ENCODE measurements at places on chromosomes 16 and 17. TPM values are rescaled to one million over a fixed set of nuclear protein-coding genes. Genes with fewer than 3 reads are reported as not detected.

- H3K4me1 ChIP-seq, result no peaks in the 10 kb centered on the region
- no peaks in the 10 kb centered on the region for H3K36me3 ChIP-seq
- no peak for DNase-seq
- H3K4me3 ChIP-seq, result no peak overlapping the region
- H3K27ac ChIP-seq, result no peak overlapping the region
These were observed 90.1 kb upstream of the GOT2 start for GRCh38 chr16:58824201-58824600.

- H3K27me3 ChIP-seq, result no peaks in the 10 kb centered on the region
- H3K4me3 ChIP-seq, result peak within 1 kb of the TSS; percentile 52
- H3K27ac ChIP-seq, result peak within 1 kb of the TSS; percentile 25
- H3K4me1 ChIP-seq, result no peaks in the 10 kb centered on the region
- peak; percentile 87 for DNase-seq
These were observed at the start of gene SDR42E1 for GRCh38 chr16:82011199-82011641. Gene SDR42E1, minus strand, starts transcription at chr16:82011470. Its CDS starts 10,612 bp downstream, at chr16:82000858.

DNA sequence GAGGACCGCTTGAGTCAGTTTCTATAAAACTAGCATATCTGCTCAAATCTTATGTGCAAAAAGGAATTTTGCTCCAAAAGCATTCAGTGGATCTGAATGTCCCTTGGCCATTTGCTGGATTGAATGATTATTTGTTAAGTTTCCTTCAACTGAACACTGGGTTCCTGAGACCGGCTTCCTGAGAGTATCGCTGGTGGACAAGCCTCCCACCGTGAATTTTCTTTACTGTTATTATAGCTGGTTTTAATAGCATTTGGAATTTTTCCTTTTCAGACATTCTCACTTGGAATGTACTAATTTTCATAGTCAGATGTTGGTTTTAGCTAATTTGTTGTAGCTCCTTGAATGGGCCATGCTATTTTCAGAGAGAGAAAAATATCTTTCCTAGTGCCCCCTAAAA is 9.8 kb upstream of the MYOCD start:
- no peak overlapping the region for H3K27ac ChIP-seq
- no peaks in the 10 kb centered on the region for H3K36me3 ChIP-seq
- no peak overlapping the region for H3K4me3 ChIP-seq
- no peaks in the 10 kb centered on the region for H3K4me1 ChIP-seq
- DNase-seq, result no peak

GRCh38 chr17:68878226-68878885 is 76.8 kb downstream of the ABCA8 start:
- no peaks in the 10 kb centered on the region for H3K27me3 ChIP-seq
- no peaks in the 10 kb centered on the region for H3K4me1 ChIP-seq
- peaks cover 38% of the 10 kb centered on the region for H3K36me3 ChIP-seq
- no peak overlapping the region for H3K4me3 ChIP-seq
- no peak overlapping the region for H3K27ac ChIP-seq

DNA sequence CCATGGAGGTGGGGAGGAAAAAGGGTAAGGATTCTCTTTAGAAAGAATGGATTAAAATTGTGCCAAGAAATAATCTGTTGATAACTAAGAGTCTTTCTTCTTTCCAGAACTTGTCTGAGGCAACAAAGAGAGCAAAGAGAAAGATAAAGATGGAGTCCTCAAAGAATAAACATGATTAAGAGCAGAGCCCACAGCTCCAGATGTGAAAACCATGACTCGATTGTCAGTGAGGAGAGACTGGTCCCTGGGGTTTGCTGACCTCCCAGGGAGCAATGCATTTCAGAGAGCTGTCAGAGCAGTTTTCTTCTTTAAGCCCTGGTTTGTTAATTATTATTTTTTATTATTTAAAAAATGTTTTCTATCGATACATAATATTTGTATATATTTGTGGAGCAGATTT is 74.6 kb downstream of the TMEM100 start:
- H3K27ac ChIP-seq, result no peak overlapping the region
- H3K36me3 ChIP-seq, result no peaks in the 10 kb centered on the region
- no peaks in the 10 kb centered on the region for H3K27me3 ChIP-seq
- H3K4me1 ChIP-seq, result no peaks in the 10 kb centered on the region

GRCh38 chr16:56413381-56413780 is 12.0 kb downstream of the AMFR start:
- H3K27me3 ChIP-seq, result no peaks in the 10 kb centered on the region
- DNase-seq, result no peak
- H3K4me1 ChIP-seq, result no peaks in the 10 kb centered on the region
- H3K27ac ChIP-seq, result no peak overlapping the region

GRCh38 chr16:70778901-70779309 is 22.1 kb downstream of the VAC14 start:
- no peaks in the 10 kb centered on the region for H3K4me1 ChIP-seq
- H3K27ac ChIP-seq, result no peak overlapping the region
- H3K27me3 ChIP-seq, result no peaks in the 10 kb centered on the region
- H3K4me3 ChIP-seq, result no peak overlapping the region

GRCh38 chr17:31598921-31599571 is 207.6 kb downstream of the RAB11FIP4 start:
- H3K4me3 ChIP-seq, result no peak overlapping the region
- H3K36me3 ChIP-seq, result no peaks in the 10 kb centered on the region
- H3K4me1 ChIP-seq, result peaks cover 8% of the 10 kb centered on the region

DNA sequence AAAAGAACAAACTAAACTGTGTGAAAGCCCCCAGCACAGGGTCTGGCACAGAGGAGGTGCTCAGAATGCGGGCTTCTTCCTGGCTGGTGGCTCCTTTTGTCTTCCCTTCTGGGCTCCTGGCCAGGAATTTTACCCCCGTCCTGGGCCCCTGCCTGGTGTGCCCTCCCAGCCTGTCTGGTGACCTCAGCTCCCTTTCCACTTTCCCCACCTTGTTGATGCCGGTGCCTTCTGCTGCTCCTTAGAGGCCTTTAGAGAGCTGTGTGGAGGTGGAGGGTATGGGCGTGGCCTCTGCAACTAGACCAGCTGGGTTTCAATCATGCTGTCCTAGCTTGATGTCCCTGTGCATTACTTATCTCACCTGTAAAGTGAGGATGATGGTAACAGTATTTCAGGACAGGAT is 16.8 kb downstream of the PIRT start:
- no peak overlapping the region for H3K4me3 ChIP-seq
- DNase-seq, result no peak
- no peaks in the 10 kb centered on the region for H3K36me3 ChIP-seq
- no peak overlapping the region for H3K27ac ChIP-seq

DNA sequence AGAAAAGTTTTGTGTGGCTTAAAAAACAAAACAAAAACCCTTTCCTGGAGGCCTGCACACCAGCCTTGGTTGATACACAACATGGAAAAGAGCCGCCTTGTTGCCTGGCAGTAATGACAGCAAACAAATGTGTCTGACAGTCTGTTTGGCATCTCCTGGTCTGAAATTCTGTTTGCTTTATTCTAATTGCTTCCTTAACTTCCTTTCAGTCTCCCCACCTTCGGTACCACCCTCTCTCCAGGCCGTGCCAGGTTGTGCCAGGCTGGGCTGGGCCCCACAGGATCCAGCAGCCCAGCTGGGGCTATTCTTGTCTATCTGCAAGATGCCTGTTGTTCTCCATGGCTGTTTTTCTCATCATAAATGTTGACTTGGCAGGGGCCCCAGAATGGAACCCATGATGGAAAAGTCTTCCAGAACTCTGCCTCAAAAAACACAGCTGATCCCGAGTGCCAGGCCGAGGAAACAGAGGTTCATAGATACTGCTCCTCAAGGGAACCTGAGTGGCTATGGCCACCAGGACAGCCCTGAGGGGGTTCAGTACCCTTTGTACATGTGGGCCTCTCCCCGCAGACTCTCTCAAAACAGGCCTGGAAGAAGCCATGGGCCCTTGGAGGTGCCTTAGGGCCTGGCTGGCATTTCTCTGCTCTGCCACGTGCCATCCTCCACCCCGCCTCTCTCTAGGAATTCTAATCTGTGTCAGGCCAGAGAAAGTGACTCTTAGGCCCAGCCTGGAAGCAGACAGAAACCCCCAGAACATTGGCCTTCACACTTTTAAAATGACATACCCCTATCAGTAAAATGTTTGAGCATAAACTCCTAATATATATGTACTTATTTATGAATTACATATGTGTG is 50.5 kb downstream of the YPEL2 start:
- H3K27me3 ChIP-seq, result no peaks in the 10 kb centered on the region
- H3K27ac ChIP-seq, result peak overlapping the region; percentile 70
- no peak overlapping the region for H3K4me3 ChIP-seq

GRCh38 chr16:48197294-48197693 is 41.5 kb upstream of the ABCC12 start:
- no peaks in the 10 kb centered on the region for H3K36me3 ChIP-seq
- DNase-seq, result no peak
- H3K4me3 ChIP-seq, result no peak overlapping the region
- no peak overlapping the region for H3K27ac ChIP-seq
- H3K27me3 ChIP-seq, result no peaks in the 10 kb centered on the region

GRCh38 chr16:87048730-87049115 is 268.5 kb downstream of the C16orf95 start:
- no peaks in the 10 kb centered on the region for H3K36me3 ChIP-seq
- no peak overlapping the region for H3K27ac ChIP-seq
- H3K4me3 ChIP-seq, result no peak overlapping the region
- no peaks in the 10 kb centered on the region for H3K4me1 ChIP-seq

- no peak overlapping the region for H3K27ac ChIP-seq
- no peaks in the 10 kb centered on the region for H3K27me3 ChIP-seq
- H3K4me3 ChIP-seq, result no peak overlapping the region
- no peak for DNase-seq
- no peaks in the 10 kb centered on the region for H3K36me3 ChIP-seq
- peaks cover 22% of the 10 kb centered on the region for H3K4me1 ChIP-seq
These were observed 191.5 kb downstream of the FTO start for GRCh38 chr16:53895433-53895832.

DNA sequence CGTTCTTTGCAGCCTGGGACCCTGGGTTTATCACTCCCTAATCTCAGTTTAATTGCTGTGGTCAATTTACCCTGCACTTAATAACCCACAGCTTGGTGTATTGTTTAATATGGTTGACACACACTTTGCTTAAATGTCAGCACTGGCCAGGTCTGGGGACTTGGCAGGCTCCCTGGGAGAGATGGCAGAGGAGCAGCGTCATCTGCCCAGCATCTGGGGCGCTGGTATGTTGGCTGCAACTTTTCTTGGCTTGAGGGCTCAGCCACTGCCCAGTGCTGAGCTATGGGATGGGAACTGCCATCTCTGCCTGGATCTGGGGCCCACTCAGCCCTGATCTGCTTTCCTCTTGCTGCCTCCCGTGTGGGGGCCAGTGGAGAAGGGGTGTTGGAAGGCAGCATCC is 115.7 kb upstream of the IRX3 start:
- H3K27me3 ChIP-seq, result no peaks in the 10 kb centered on the region
- H3K4me3 ChIP-seq, result no peak overlapping the region
- no peak overlapping the region for H3K27ac ChIP-seq

- peak overlapping the region; percentile 92 for H3K4me3 ChIP-seq
- peak overlapping the region; percentile 92 for H3K27ac ChIP-seq
- peak; percentile 76 for DNase-seq
- H3K36me3 ChIP-seq, result peaks cover 17% of the 10 kb centered on the region
- no peaks in the 10 kb centered on the region for H3K27me3 ChIP-seq
- H3K4me1 ChIP-seq, result peaks cover 8% of the 10 kb centered on the region
These were observed 680 bp downstream of the ZNF629 start for GRCh38 chr16:30786115-30786935.

DNA sequence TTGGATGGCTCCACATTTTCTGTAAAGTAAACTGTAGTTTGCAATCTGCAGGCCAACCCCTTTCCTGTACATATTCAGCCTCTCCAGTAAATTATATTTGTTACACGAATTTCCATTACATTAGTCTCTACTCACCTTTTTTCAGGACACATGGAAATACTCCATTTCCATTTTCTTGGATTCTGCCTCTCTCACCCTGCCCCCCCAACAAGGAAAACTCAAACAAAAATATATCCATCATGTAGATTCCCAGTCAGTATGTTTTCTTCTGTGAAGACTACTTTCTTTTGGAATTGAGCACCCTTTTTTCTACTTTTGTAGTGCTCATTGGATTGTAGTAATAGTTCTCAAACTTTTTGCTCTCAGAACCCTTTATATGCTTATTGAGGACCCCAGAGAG is 2.9 kb downstream of the PPM1D start:
- H3K27ac ChIP-seq, result no peak overlapping the region
- H3K36me3 ChIP-seq, result no peaks in the 10 kb centered on the region
- no peaks in the 10 kb centered on the region for H3K27me3 ChIP-seq
- peak overlapping the region; percentile 97 for H3K4me3 ChIP-seq
- DNase-seq, result no peak

DNA sequence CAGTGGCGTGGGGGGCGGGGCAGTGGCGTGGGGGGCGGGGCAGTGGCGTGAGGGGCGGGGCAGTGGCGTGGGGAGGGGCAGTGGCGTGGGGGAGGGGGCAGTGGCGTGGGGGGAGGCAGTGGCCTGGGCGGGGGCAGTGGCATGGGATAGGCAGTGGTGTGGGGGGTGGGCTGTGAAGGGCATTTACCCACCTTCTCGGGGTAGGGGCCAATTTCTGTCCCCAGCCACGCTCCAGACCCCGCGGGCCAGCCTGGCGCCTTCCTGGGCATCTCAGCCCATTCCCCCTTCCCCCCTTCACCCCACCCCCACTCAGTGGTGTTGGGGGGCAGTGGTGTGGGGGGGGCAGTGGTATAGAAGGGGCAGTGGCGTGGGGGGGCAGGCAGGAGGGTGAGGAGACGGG is 92.7 kb downstream of the LITAF start:
- H3K36me3 ChIP-seq, result no peaks in the 10 kb centered on the region
- H3K27me3 ChIP-seq, result no peaks in the 10 kb centered on the region
- H3K4me3 ChIP-seq, result no peak overlapping the region
- no peak for DNase-seq
- no peak overlapping the region for H3K27ac ChIP-seq

GRCh38 chr17:28384281-28385036 is 13.0 kb downstream of the SARM1 start:
- peak overlapping the region; percentile 57 for H3K4me3 ChIP-seq
- peaks cover 22% of the 10 kb centered on the region for H3K4me1 ChIP-seq
- H3K27ac ChIP-seq, result peak overlapping the region; percentile 72
- H3K36me3 ChIP-seq, result peaks cover 15% of the 10 kb centered on the region
- DNase-seq, result peak; percentile 92
- H3K27me3 ChIP-seq, result no peaks in the 10 kb centered on the region

GRCh38 chr16:86350289-86350688 is 160.0 kb upstream of the FOXF1 start:
- H3K27me3 ChIP-seq, result peaks cover 13% of the 10 kb centered on the region
- no peaks in the 10 kb centered on the region for H3K4me1 ChIP-seq
- H3K27ac ChIP-seq, result no peak overlapping the region
- H3K36me3 ChIP-seq, result no peaks in the 10 kb centered on the region

- no peak for DNase-seq
- H3K4me3 ChIP-seq, result no peak overlapping the region
- peaks cover 1% of the 10 kb centered on the region for H3K4me1 ChIP-seq
- no peaks in the 10 kb centered on the region for H3K27me3 ChIP-seq
- H3K27ac ChIP-seq, result no peak overlapping the region
These were observed 281.9 kb downstream of the FTO start for GRCh38 chr16:53985861-53986260.

- H3K36me3 ChIP-seq, result no peaks in the 10 kb centered on the region
- H3K27me3 ChIP-seq, result peaks cover 23% of the 10 kb centered on the region
- peak within 1 kb of the TSS; percentile 65 for H3K4me3 ChIP-seq
These were observed at the start of gene GPRC5C for GRCh38 chr17:74431568-74432423. Gene GPRC5C, plus strand, starts transcription at chr17:74432088. Its CDS starts 7,689 bp downstream, at chr17:74439777.

GRCh38 chr17:43907998-43908721 is 824 bp upstream of the MPP2 start:
- peaks cover 27% of the 10 kb centered on the region for H3K4me1 ChIP-seq
- H3K27ac ChIP-seq, result peak overlapping the region; percentile 47
- peaks cover 53% of the 10 kb centered on the region for H3K27me3 ChIP-seq
- no peaks in the 10 kb centered on the region for H3K36me3 ChIP-seq

- DNase-seq, result no peak
- H3K36me3 ChIP-seq, result peaks cover 18% of the 10 kb centered on the region
- H3K27me3 ChIP-seq, result no peaks in the 10 kb centered on the region
- no peaks in the 10 kb centered on the region for H3K4me1 ChIP-seq
These were observed 79.3 kb downstream of the AATF start for GRCh38 chr17:37028040-37028439.

The HSPB9 gene
- total RNA-seq, result not detected

The BCL6B gene
- total RNA-seq, result 42.6 TPM

The FDXR gene
- total RNA-seq, result 11.2 TPM

The RGS11 gene
- 7.8 TPM for total RNA-seq

The NAGS gene
- total RNA-seq, result 7.1 TPM

The KRT33A gene
- not detected for total RNA-seq

The CNTNAP1 gene
- 6.5 TPM for total RNA-seq
